Activated CD4-positive, alpha-beta T cell treated with anti-CD3 and anti-CD28 coated beads for 4 hours (primary cell): ENCODE measurements at places on chromosomes 5 and 9.

- no peak for DNase-seq
Measured at GRCh38 chr9:70832492-70832891, 288.9 kb downstream of the TRPM3 start.

GRCh38 chr5:160463740-160464465, 42.2 kb downstream of the PTTG1 start:
- no peak for DNase-seq

GRCh38 chr9:133035669-133036068, 4.9 kb downstream of the GTF3C5 start:
- no peak for DNase-seq

DNA sequence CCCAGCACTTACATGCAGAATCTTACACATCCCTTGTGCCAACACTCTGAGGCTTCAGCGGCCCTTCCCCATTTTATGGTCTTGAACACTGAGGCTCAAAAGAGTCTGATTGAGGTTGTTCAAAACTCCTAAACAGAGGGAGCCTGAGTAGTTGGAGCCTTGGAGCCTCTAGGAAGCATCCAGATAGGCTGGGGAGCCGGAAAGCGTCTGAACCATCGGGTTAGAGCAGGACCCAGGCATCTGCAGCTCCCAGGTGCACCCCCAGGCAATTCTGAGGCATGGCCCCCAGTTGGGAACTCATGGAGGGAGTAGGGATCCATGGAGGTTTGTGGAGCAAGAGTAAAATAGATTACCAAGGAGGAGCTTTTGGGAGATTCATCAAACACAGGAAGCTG, 3.8 kb downstream of the OLFML2A start:
- no peak for DNase-seq

DNA sequence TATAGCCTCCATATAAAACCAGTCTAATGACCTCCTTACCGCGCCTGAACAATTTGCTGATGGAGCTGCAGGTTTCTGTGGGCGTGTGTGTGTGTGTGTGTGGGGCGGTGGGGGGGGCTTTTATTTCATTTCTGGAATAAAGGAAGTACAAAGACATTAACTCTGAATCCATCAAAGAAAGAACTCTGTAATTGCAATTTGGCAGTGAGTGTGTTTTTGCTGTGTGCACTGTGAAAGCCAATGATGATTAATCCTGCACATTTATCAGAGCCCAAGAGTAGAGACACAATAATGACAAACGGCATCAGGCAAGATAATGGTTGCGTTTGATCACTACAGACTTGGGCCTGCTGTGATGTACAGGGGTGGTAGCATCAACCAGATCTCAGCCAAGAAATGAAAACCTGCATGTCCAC, 29.3 kb upstream of the NDFIP1 start:
- no peak for DNase-seq

- no peak for DNase-seq
Measured at GRCh38 chr9:126119731-126120130, 206.9 kb upstream of the MVB12B start.

DNA sequence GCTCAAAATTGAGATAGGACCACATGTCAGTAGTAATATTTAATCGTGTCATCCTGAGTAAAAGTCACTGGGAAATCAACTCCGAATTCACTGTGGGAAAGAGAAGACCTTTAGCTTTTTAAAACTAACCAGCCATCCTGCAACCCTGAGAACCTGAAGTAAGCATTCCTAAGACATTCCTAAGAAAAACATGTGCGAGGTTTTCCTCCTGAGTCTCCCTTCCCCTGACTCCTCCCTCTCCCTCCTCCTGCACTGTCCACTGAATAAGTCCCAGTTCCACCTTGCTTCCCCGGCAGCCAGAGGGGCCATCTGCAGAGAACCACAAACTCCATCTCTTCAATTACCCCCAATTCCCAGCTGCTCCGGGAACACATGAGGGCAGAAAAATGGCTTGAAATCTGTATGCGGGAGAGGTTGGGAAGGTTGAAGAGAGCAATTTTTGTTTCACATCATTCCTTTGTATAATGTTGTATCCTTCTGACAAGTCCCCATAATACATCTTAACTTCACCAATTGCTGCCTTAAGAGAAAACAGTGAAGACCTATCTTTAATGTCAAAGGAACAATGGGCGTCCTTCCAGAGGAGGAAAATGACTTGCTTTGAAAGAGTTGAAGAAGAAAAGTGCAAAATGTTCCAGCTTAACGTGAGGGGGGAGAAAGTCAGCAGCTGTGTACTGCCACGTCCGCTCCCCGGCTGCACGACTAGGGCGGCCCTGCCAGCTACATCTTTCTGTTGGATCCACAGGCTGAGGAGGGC, 186.3 kb downstream of the ZNF462 start:
- no peak for DNase-seq

DNA sequence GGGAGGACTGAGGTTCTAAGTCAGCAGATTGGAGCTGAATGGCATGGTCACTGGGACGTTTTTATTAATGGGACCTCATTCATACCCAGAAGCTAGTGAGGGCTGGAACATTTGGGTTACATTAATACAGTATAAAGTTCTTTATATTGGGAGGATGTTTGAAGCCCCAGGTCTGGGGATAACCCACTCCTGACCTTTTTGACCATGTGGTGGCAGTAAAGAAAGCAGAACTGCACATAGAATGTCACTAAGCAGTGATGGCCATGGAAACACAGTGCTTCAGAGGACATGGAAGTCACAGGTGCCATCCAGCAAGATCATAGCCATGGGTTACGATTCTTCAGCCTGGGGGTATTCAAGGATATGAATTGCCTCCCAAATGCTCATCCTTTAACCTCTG, 176.0 kb downstream of the ATP10B start:
- DNase-seq: no peak

GRCh38 chr9:82593501-82593900, 469.4 kb downstream of the RASEF start:
- no peak for DNase-seq

- no peak for DNase-seq
Measured at GRCh38 chr9:135533674-135534073, 12.3 kb upstream of the OBP2A start.

DNA sequence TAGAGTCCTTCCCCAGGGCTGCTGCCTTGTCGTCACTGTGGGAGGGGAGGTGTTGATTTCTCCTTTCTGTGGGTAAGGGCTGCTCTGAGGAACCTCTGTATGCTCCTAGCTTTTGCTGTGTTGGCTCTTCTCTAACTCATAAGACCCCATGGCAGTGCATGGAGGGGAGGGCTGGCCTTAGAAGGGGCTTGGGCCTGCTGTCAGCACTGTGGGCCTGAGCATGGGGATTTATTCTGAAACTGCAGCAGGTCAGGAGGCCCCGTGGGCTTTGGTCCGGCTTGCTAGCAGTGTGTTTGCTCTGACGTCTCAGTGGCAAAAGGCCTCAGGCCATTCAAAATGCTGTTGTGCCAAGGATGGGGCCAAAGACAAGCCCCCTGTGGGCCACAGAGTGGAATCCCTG, 6.8 kb downstream of the FGF18 start:
- DNase-seq: no peak

GRCh38 chr9:114130141-114130540, 25.2 kb upstream of the COL27A1 start:
- DNase-seq: no peak

DNA sequence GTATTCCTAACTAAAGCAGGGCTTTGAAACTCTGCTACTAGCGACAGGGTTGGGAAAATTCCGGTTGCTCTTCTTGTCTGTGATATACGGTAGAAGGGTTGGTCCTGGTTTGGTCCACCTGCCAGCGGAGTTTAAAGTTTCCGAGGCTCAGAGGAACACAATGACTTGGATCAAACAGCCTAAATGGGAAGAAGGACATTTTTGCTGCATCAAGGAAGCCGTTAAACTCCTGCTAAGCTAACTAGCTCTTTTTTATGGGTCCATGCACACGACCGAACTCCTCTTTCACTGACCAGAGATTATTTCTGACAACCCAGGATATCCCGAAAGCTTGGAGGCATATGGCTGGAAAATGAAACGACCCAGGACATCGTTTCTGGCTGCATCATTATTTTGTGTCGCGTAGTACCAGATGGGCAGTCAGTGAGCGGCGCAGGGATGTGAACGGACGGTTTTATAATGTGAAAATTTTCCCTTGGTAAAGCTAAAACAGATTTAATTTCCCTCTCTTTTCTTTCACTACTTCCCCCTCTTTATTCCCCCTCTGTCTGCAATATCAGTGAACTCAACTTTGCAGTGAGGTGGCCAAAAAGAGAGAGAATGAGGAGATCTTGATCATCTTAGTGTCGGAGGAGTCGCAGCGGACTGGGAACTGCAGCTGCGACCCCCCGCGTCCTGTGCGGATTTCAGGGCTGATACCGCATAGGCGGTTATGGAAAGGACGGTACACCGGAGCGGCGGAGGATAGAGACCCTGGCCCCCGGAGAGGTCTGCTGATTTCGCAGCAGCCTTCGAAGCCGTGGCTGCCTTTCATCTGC, at the start of gene LURAP1L:
TSS of gene LURAP1L (plus strand) at position 160 of the 818 bp plus-strand sequence. CDS start 696 bp downstream, outside the sequence.
- no peak for DNase-seq

DNA sequence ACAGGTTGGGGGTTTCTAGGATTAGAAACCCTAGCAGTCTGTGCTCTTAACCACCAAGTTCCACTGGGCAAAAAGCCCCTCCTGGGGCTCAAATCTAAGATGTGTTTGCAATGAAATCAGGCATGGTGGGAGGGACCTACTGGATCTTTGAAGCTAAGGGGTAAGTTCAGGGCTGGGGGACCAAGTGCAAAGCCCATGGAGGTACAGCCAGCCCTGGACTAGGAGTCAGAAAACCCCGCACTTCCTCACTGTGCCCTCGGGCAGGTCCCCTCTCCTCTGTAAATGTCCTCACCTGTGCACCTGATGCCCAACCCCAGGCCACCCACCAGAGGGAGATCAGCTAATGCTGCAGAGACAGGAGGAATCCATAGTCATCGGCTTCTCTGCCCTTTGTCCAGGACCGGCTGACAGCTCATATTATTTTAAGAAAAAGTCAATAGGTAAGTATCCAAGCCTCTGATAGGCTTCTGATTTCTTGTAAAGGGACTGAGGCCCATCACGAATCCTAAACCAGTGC, 138.3 kb downstream of the PAX5 start:
- no peak for DNase-seq

DNA sequence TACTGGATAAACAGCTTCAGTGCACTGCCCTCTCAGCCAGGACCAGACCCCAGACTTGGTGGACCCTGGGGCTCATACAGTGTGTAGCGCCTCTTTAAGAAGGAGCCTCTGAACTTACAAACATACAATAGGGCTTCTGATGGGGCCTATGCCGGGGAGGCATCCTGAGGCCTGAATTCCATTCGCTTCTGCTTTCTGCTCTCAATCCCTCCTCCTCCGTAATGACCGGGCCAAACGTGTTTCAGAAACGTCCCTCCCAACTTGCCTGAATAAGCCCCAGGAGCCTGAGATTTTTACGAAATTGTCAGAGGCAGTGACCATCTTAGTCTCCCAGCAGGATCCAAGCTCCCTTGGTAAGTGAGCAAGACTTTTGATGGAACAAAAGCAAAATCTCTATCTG, 128.1 kb upstream of the BOD1 start:
- DNase-seq: no peak

DNA sequence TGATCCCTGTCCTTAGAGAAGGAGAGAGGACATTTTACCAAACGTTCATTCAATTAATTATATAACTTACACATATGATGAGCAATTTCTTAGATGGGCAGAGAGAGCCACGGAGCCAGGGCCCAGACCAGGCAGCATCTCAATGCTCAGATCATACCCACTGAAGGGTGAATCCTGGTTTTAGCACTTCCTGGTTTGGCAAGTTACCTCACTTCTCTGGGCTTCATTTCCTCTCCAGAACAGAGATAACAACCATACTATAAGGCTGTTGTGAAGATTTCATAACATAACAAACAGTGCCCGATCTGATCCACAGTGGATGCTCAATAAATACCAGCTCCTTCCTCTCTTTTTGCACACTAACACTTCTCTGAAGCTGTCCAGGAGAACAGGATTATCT, 271.1 kb downstream of the DENND1A start:
- DNase-seq: no peak

DNA sequence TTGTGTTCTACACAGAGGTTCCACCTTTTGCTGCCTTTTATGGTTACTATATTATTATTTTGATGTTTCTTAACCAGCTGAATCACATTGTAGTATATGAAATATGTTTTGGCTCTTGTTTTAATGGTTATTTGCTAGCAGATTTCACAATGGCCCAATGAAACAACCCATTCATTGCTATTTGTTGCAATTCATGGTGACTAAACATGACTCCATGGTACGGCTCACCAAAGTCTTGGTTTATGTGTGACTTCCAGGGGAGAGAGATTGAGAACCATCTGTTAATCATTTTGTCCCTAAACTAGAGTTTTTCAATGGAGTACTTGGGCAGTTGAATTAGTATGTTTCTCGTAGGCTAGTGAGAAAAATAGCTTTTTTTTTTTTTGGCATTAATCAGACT, 108.4 kb downstream of the GHR start:
- DNase-seq: no peak

GRCh38 chr9:96719921-96720320, 58.0 kb downstream of the ZNF510 start:
- DNase-seq: no peak

DNA sequence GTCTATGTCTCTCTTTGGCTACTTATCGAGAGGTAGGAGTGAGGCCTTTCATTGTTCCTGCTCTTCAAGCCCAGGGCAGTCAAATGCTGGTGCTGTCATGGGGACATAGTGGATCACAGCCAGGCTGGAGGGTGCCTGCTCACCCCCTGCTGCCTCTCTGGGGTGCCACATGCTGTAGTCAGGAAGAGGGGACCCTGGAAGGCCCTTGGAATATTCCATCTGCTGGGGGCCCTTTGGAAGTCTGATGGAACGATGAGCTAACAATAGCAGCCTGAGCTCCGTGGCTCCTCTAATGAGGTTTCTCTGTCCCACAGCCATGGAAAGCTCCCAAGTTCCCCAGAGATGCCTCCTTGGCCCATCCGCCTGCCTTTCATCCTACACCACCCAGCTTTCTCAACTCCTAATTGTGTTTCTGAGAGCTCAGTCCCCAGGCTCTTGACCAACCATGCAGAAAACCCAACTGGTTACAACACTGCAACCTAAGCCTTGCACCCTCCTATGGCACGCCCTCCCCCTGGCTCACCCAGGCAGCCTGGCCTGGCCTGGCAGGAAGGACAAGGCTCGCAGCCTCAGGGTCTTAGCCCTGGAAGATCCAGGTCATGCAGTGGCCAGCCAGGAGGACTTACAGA, 91.7 kb downstream of the NRG2 start:
- no peak for DNase-seq

- no peak for DNase-seq
Measured at GRCh38 chr5:100505984-100506670, 29.0 kb upstream of the FAM174A start.
